ENCODE measurements at places on chromosomes 12 and 14.
A peak's percentile ranks its signal among the peaks of the same experiment; 100 is the strongest.

DNA sequence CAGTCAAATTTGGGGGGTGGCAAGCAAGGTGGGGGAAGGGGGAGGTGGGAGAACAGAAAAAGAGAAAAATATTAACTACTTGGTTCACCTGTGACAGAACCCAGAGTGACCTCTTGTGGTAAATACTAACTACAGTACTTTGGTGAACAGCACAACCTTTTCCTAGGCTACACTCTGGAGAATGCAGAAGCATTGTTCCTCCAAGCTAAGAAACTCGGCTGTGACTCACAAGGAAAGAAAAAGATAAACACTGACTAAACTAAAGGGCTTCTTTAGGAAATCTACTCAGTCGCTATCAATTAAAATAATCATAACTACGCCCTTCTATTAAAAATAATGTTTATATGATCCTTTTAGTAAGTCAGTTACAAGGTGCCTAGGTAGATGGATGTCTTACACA, 5.4 kb downstream of the KCNH5 start:
- peak; percentile 19 for DNase-seq

- DNase-seq = peak; percentile 51
Measured at GRCh38 chr12:112148031-112148513, 22.7 kb downstream of the TRAFD1 start.

GRCh38 chr14:67800743-67801142, 15.6 kb downstream of the ZFYVE26 start:
- no peak for DNase-seq

DNA sequence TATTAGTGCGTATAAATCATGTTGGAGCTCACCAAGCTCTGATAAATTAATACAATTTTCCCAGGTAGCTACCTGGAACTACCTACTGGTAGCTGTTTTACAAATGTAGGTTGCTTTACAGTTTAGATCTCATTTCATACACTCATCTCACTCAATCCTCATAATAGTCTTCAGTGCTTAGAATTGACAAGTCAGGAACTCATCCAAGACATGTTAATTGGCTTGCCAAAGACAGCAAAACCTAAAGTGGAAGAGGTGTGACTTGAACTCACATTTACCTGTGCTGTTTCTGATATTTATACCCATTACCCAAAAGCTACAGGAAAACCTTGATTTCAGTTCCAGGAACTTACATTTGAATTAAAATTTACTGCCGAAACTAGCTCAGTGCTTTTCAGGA, 296.7 kb downstream of the DIO2 start:
- DNase-seq = no peak

GRCh38 chr14:101365329-101366158, 195.8 kb upstream of the DIO3 start:
- DNase-seq = no peak

GRCh38 chr12:72077111-72077820, 138.6 kb downstream of the TPH2 start:
- no peak for DNase-seq

DNA sequence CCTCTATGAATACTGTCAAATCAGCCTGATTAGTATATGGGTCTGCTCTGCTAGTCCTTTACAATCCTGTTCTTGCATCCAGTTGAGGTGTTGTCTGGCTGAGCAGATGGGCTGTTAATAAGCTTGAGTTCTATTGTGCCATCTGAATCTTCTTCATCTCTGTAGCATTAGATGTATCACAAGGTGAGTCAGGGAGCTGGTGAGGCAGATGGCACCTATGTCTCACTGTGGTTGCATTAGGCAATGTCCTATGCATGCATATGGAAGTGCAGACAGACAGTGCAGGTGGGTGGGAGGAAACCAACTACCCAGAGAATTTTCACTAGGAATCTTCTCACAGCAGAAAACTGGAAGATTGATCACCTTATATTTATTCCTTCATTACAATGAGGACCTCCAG, 165.7 kb upstream of the STXBP6 start:
- no peak for DNase-seq

DNA sequence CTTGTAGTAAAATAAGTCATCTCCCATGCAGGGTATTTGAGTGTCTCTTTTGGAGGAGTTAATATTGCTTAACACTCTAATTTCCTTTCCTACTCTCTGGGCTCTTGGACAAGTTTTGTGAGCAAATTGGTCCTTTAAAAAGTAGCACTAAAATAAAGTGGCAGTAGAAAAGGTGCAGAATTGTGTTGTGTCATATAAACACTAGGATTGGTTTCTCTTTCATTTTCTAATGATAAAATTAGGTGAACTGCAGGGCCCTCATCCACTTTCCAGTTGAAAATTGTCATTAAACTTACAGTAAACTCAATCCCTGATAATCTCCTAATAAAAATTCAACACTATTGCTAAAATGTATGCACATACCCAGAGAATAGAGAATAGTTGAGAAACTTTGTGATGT, 42.6 kb upstream of the REP15 start:
- DNase-seq = no peak

GRCh38 chr12:44917141-44917540, 41.0 kb upstream of the NELL2 start:
- DNase-seq = no peak

GRCh38 chr12:144650-145284, 69.2 kb downstream of the SLC6A12 start:
- DNase-seq = no peak

DNA sequence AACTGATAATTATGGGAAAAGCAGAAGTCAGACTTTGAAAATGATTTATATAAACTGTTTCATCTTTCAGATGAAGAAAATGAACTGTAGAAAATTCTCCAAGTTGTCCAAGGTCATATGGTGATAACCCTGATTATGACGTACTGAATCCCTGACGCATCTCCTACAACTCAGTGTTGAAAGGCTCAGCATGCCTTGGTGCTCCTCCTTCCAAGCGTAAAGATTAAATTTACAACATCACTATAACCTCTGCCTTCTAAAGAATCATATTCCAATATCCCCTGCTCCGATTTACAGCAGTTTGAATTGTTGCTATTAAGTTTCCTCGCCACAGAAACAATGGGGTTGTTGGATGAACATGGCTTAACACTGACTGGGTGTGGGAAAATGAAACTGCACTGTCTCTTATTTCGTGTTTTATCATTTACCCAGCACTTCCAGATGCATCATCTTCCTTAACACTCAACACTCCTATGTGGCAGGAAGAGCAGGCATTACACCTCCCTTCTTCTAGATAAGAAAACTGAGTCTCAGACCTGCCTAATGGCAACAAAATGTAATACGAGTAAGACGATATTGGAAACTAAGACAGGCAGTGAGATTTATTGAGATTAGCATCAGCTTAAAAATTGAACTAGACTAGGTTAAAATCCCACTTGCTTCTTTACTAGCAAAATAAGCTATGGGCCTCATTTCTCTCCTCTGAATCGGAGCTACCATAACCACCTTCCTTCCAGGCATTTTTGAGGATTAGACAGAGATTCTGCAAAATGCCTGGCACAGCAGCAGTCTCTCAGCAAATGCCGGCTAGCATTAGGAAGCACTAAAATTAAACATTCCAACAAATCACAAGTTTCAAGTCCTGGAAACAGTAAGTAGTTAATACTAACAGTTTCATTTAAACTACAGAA, 74.2 kb downstream of the PPM1H start:
- DNase-seq = no peak

GRCh38 chr14:81200054-81200453, 20.7 kb downstream of the GTF2A1 start:
- DNase-seq = no peak

GRCh38 chr14:53367644-53368026, 214.5 kb upstream of the DDHD1 start:
- DNase-seq = peak; percentile 49

DNA sequence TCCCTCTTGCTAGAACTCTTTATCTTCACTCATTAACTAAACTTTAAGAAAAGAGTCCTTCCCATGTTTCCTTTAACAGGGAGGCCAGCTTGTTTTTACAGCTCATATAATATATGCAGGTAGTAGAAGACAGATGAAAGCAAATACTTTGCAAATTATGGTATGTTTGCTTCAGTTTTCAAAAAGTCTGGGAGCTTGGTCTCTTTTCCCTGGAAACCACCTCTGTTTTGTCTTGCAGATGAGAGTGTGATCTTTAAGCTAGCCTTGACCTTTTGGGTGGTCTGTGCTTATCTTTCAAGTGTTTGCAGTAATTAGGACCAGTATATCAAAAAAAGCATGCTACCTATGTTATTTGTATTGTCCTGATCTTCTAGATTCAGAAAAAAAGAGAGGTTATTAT, 62.7 kb downstream of the ERC1 start:
- DNase-seq = no peak

GRCh38 chr12:108328420-108328819, 10.7 kb downstream of the CMKLR1 start:
- DNase-seq = no peak

DNA sequence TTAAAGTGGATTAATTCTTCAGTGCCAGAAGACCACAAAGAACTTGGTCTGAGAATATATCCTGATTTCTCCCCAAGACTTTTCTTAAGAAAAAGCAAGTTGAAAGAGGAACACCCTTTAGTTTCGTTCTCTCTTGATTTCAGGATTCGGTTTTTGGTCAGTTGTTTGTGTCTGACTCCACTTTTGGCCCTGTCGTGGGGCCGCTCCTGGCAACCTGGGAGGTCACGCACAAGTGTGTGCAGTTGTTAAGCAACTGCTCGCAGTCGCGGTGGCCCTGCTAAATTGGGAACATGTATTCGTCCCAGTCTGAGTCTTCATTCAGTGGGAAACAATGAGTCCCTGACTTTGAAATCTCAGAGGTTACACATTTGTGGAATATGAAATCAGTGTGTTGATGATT, 68.7 kb downstream of the RGS6 start:
- no peak for DNase-seq

GRCh38 chr12:15752785-15753184, 36.4 kb downstream of the EPS8 start:
- peak; percentile 76 for DNase-seq

DNA sequence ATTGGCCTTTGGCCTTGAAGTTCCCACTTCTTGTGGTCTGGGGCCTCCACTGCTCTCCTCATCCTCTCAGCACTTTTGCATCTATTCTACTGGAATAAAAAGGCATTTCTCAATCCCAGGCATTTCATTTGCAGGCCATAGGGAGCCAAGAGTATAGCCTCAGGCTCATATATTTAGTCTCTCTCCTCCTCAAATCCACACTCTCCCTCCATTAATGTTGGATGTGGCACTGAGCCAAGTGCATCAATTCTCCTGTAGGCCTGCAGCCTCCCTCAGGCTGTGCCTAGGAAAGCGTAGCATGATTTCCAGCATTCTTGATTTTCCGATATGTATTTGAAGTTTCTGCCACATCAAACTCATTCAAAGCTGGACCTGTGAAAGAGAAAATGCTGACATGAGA, 211.5 kb upstream of the CPNE8 start:
- DNase-seq = no peak

DNA sequence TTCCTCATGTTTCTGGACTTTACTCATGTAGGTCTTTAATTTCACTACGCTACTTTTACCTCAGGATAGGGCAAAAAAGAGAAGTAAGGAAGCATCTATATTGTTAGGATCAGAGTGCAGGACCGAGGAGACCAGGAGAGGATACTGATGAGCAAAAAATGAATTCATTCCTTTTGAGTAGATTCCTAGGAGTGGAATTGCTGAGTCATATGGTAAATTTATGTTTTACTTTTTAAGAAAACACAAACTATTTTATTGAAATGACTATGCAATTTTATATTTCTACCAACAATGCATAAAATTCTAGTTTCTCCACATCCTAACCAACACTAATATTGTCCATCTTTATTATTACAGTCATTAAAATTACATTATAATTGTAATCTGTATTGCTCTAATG, 50.8 kb upstream of the GARIN6 start:
- DNase-seq = no peak

DNA sequence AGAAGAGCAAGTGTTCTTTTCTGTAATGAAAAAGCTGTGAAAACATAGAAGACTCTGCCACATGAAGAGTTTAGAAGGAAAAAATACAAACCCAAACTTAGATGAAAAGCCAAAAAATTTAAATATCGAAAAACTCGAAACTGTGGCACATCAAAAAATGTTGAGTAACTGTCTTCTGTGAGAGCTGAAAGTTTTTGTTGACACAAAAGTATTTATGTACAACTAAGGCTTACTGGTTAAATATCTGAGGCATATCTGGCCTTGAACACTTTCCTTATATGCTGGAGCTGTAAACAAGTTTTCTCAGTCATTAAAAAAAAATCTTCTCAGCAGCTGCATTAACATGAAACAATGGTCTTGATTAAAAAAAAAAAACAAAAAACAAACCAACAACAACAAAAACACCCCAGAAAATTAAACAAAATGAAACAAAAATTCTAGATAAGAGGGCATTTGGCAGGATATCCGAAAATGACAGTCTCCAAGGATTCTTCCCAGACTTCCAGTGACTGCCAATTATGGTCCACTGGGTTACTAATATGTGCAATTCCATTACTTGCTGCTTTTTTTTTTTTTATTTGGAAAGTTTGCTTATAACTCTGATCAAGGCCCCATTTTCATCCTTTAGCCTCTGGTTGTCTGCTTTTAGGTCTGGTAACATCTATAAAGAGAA, 84.7 kb upstream of the PAWR start:
- DNase-seq = no peak

- no peak for DNase-seq
Measured at GRCh38 chr12:68305278-68305677, 26.9 kb downstream of the MDM1 start.

- no peak for DNase-seq
Measured at GRCh38 chr14:65650826-65651225, 238.3 kb downstream of the FUT8 start.

DNA sequence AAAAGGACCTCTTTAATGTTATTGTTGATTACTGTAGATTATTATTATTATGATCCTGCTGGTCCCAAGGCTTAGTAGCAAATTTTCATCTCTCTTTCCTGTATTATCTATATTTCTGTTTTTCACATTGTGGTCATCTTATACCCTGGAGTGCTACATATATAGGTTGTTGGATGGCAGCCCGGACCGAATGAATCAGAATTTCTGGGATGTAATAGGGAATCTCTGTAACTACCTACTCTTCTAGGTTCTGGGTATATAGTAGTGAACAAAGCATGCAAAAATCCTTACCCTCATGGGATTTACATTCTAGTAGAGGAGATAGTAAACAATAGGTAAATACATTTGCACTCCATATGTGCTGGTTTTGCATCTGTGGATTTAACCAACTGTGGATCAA, 31.4 kb downstream of the NUBPL start:
- no peak for DNase-seq

GRCh38 chr12:116693286-116694227, 44.3 kb downstream of the SPRING1 start:
- DNase-seq = peak; percentile 15

GRCh38 chr14:66137081-66137480, 349.1 kb upstream of the CCDC196 start:
- DNase-seq = no peak

DNA sequence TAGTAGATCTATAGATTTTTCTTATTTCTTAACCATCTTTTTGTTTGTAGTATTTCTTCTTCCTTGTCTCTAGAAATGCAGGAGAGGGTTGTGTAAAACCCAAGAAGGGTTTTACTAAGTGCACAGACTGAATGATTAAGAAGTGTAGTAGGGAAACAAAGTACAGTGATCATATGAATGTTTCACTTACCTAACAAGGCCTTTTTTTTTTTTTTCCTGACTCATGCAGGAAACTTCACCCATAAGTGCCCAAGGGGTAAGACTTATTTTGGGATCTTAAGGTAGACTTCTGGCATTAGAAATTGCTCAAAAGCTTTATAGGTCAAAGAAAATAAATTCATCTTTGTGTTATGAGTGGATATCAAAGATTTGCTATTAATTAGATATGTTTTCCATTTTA, 10.2 kb downstream of the SCN8A start:
- DNase-seq = peak; percentile 34

GRCh38 chr12:121110211-121110940, 22.3 kb upstream of the P2RX7 start:
- peak; percentile 81 for DNase-seq

- DNase-seq = no peak
Measured at GRCh38 chr14:48925184-48925583, 661.0 kb downstream of the RPS29 start.
